ENCODE measurements at places on chromosomes 11 and 22.
A peak's percentile ranks its signal among the peaks of the same experiment; 100 is the strongest.

- DNase-seq = no peak
Measured at GRCh38 chr11:127037001-127037400, 36.4 kb upstream of the KIRREL3 start.

- no peak for DNase-seq
Measured at GRCh38 chr11:121351083-121351630, 58.6 kb downstream of the SC5D start.

DNA sequence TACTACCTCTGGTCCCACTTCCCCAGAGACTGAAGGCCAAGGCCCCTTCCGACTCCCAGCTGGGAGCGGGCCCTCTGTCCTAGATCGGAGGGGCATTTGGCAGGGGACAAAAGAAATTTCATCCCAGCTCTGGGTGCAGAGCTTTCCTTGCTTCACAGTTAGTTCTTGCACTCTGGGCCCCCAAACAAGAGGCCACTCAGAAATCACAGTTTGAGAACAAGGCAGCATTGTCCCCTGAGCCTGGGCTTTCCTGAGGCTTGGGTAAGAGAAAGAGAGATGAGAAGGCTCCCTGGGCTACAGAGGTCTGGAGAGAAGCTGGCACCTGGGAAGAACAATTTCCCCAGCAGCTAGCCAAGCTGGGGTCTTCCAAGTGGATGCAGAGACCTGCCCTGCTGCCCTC is 71.8 kb upstream of the NCAM1 start:
- DNase-seq = no peak

DNA sequence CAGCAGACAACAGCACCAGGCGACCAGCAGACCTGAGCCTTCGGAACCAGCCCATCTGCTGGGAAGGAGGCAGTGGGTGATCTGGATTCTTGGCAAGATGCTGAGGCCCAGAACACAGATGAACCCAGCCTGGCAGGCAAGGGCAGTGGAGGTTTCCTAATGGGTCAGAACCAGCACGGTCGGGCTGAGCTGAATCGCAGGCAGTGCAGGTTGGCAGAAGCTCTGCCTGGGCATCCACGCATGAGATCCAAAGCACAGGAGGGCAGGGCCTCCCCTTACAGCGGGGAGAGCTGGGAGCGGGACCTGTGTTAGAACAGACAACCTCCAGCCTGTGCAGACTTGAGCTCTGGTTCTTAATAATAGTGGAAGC is 47.5 kb downstream of the DSCAML1 start:
- DNase-seq = no peak

- DNase-seq = no peak
Measured at GRCh38 chr11:92867913-92868619, 101.4 kb upstream of the MTNR1B start.

DNA sequence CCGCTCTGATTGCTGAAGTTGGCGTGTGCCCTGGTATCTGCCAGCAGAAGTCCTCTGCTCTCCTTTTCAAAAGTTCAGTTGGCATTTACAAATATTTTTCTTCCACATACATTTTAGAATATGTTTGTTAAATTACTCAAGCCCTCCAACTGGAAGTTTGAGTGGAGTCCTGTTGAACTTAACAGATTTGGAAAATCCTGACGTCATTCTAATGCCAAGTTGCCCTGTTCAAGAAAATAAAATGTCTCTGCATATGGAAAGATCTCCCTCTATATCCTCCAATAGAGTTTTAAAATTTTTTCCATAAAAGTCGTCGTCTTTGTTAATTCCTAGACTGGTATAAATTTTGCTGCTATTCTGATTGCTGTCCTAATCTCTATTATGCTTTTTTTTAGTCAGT is 3.3 kb downstream of the KCNQ1OT1 start:
- DNase-seq = no peak

GRCh38 chr11:134333946-134334345 is 2.2 kb downstream of the GLB1L2 start:
- no peak for DNase-seq

- no peak for DNase-seq
Measured at GRCh38 chr11:103800406-103801114, 235.9 kb upstream of the DDI1 start.

DNA sequence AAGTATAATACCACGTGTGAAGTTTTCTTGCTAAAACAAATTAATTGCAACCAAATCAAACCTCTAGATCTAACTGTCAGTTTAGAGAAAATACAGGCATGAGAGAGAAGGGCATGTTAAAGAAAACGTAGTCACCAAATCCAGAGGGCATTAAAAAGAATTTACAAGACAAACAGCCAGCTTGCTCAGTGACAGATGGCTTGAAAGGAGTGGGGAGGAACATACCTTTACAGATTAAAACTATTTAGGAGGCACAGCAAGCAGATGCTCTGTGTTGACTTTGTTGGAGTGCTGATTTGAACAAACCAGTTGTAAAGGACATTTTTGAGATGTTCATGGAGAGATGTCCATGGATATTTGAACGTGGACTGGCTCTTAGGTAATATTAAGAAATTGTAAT is 96.9 kb downstream of the ATXN10 start:
- no peak for DNase-seq

DNA sequence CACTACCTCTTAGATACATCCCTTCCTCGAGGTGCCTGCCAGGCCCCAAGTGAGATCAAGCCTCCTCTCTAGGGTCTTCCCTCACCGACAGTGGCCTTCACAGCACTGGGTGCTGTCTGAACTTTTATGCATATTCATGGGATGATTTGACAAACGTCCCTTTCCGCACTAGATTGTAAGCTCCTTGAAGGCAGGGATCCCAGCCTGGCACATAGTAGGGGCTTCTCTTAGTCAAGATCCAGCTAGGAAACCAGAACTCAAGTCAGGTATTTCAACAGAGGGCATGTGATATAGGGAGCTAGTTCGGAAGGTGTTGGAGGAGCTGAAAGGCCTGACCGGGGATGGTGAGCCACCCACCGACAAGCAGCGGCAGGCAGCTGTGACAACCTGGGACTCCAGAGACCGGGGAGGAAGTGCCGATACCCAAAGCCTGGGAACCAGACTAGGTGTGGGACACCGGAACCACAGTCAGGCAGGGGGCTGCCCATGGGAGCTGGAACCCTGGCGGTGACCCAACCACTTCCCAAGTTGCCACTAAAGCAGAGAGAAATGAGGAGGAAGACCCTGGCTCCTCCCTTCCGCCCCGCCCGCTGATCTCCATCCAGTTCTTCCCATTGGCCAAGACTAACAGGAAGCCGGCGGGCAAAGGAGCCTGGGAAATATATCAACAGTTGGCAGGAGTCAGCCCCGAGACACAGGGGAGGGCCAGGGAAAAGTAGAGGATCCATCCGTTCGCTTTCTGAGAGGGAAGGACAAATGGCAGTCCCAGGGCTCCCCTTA is 39.8 kb upstream of the CD82 start:
- no peak for DNase-seq

- DNase-seq = no peak
Measured at GRCh38 chr11:18581825-18582224, 6.7 kb downstream of the UEVLD start.

GRCh38 chr11:12271826-12272366 is 105.5 kb upstream of the PARVA start:
- DNase-seq = no peak

GRCh38 chr11:8192016-8192895 is 23.4 kb upstream of the RIC3 start:
- DNase-seq = no peak

GRCh38 chr11:26743622-26744021 is 21.8 kb upstream of the SLC5A12 start:
- no peak for DNase-seq

DNA sequence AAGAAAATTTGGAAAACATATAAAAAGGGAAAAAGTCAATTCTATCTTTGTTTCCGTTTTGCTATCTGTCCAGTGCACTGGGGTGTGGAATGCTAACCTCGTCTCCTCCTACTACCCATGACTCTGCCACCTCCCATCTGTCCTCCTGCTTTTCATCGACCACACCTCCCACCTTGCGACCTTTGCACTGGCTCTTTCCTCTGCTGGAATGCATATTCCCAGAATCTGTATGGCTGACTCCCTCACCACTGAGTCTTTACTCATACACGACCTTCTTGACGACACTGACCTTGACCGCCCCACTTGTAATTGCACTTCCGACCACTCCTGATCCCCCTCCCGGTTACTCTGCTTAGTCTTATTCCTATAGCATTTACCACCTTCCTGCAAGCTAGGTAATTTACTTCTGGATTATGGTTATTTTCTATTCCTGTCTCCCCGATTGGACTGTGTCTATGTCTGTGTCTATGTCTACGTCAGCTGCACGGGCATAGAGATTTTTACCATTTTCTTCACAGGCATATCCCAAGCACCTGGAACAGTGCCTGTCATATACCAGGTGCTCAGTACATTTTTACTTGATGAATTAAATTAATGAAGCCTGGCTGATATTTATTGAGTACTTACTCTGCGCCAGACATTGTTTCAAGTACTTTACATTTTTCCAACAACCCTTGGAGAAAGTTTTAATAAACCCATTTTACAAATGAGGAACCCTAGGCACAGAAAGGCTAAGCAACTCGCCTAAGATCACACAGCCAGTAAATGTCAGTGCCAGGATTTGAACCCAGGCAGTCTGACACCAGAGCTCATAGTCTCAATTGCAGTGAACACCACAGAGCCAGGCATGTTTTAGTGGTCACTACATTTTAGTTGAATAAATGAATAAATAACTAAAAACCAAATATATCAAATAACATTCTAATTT is 89.3 kb upstream of the SLC22A12 start:
- no peak for DNase-seq

GRCh38 chr22:50225200-50225969 is 19.4 kb downstream of the TUBGCP6 start:
- no peak for DNase-seq

DNA sequence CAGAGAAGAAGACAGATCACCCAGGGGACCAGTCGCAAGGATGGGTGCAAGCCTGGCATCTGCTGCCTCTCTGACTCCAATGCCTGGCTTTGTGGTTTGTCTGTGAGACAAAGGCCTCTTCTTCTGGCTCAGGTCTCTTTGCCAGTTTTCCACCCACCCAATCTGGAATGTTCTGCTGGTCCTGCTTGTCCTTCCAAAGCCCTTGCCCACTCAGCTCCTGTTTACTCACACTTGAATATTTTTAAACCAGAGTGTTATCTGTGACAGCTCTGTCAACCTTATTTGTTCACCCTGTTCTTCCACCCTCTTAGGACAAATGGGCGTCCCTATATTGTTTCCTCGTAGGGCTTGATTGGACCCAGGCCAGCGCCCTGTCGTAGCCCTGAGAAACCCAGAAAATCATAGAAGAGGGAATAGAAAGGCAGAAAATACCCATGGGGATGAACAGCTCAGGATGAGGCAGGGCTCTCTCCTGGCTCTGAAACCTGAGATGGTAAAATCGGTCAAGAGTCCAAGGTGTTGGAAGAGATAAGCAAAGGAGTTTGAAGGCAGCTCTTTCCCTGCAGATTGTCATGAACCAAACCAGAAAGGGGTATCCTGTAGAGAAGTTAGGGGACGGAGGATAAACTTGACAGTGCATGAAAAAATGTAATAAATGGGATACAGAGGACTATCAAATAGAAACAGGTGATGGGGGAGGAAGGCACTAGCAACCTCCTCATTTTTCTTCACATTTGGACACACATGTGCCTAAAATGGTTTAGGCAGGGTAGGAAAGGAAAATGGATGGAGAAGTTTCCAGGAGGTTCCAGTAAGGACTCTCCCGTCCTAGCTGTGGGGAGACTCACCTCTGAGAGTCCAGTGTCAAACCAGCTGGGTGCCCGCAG is 651 bp downstream of the CRYAB start:
- no peak for DNase-seq

GRCh38 chr22:41620589-41621098 is at the start of gene DESI1:
Gene DESI1 (minus strand): TSS chr22:41621043. CDS start chr22:41620839, 204 bp downstream.
- no peak for DNase-seq

GRCh38 chr22:40128989-40129388 is 48.7 kb upstream of the TNRC6B start:
- peak; percentile 11 for DNase-seq

GRCh38 chr22:32760815-32761214 is 40.7 kb upstream of the TIMP3 start:
- no peak for DNase-seq

GRCh38 chr11:64233913-64234586 is at the start of gene VEGFB:
Gene VEGFB (plus strand): TSS chr11:64234584. CDS start chr11:64234834, 250 bp downstream.
- peak; percentile 64 for DNase-seq

DNA sequence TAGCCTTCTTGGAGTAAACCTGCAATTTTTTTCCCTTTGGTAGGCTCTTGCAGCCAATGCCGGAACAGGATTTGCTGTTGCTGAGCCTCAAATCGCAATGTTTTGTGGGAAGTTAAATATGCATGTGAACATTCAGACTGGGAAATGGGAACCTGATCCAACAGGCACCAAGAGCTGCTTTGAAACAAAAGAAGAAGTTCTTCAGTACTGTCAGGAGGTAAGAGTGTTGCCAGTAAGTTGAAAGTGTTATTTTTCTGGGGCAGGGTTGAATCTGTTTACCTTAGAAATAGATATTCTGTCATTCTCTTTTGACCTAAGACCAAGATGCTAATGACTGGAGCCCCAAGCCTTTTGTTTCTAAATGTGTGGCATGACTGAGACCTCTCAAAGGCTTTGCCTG is 39.7 kb downstream of the APLP2 start:
- no peak for DNase-seq

DNA sequence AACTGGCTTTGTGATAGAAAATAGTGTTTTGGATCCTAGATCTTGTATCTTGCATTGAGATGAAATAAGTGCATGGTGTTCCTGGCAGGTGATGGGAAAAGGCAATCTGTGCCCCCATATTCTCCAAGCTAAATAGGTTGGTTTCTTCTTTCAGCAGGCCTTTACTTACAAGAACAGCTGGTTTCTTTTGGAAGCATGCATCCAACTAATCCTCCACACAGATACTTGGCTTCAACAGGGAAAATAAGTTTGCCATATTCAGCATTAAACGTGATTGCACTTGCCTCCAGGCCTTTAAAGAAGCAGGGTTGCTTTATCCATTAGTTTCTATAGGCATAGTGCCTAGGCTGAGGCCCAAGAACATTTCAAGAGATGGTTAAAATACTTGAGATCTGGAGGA is 59.9 kb downstream of the APIP start:
- no peak for DNase-seq
